ENCODE measurements at places on chromosomes 12 and 14.
A peak's percentile ranks its signal among the peaks of the same experiment; 100 is the strongest.

DNA sequence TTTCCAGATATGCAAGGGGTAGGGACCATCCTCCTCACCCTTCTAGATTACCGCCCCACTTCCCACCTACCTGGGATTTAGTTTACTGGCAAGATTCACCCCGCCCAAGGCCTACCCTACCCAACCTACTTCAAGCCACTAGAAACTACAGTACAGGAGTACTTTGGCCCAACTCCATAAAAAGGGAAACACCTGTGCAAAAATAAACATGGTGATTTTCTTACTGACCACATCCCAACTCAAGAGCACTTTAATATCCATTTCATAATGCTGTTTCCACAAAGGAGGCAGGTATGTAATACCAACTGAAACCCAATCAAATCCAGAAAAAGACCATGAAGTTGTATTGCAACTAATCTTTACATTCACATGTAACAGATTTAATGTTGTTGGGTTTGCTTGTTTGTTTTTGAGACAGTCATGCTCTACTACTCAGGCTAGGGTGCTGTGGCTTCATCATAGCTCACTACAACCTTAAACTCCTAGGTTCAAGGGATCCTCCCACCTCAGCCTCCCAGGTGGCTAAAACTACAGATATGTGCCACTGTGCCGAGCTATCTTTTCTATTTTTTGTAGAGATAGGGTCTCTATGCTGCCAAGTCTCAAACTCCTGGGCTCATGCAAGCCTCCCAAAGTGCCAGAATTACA, 41.7 kb upstream of the RAP1B start:
- DNase-seq = no peak

DNA sequence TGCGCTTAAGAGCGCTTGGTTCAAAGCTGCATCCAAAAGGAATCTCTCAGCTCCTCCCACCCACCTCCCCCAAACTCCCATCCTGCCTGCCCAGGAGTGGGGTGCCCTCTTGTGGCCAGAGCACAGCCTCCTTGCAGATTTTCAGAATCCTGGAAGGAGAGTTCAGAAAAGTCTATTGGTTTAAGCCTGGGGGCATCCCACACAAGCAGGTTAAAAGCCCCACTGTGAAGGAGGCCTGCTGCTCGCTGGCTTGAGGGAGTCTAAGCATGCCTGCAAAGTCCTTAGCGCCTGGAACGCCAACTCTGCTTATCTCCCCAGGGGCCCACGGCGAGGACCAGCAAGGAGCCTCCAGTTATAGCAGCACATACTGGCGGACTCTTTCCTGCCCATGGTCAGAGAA, 297.1 kb downstream of the KSR2 start:
- DNase-seq = peak; percentile 91

DNA sequence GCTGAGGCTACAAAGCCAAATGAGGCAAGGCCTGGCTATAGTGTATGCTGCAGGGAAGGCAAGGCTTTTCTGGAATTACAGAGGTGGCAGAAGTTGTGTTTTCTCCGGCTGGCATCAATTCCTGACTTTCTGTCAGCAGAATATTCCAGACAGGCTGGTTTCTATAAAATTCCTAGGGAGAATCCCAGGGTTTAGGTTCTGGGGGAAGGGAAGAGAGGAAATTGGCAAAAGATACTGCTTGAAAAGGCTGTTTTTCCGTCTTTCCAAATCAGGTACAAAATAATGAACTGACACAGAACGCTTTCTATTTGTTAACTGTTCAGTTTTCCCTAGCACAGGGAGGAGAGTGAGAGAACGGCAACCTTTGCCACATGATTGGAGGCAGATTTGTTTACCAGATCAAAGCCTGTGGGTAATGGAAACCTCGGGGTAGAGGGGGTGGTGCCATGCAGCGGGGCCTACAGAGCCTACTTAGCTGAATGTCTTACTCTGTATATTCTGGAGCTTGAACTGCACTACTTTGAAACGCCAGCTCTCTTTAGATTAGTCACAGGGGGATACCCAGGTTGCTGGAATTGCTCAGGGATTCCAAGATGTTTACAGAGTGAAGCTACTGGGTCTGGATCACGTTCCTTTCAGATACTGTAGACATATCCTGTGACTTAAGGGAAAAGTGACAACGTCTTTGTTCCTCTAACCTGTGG, 65.8 kb upstream of the DACT1 start:
- DNase-seq = no peak

GRCh38 chr12:53233671-53234121, 1.7 kb upstream of the RARG start:
- peak; percentile 46 for DNase-seq

DNA sequence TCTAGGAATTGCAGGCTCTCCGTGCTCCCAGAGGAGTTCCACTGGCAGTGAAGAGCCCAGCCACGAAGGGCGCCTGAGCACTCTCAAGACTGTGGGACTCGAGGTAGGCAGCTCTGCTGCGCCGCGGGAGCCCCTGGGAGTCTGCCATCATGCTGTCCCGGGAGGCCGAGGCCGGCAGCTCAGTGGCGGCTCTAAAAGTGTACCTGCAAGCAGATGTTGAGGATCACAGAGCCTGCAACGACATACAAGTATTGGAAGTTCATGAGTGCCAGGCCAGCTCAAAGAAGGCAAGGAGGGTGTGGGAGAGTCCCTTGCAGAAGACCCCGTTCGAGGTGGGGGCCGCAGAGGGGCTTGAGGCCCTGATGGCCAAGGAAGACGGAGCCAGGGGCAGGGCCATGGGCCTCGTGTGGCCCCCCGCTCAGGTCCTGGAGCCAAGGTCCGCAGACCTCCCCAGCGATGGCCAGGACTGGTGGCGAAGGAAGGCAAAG, 62.7 kb downstream of the MUCL1 start:
- DNase-seq = peak; percentile 18

- DNase-seq = no peak
Observed at GRCh38 chr14:65106736-65107135, 4.4 kb upstream of the MAX start.

GRCh38 chr14:100446572-100446971, 123.4 kb downstream of the SLC25A47 start:
- peak; percentile 78 for DNase-seq

GRCh38 chr12:73612551-73612950, 925.1 kb upstream of the ATXN7L3B start:
- no peak for DNase-seq

DNA sequence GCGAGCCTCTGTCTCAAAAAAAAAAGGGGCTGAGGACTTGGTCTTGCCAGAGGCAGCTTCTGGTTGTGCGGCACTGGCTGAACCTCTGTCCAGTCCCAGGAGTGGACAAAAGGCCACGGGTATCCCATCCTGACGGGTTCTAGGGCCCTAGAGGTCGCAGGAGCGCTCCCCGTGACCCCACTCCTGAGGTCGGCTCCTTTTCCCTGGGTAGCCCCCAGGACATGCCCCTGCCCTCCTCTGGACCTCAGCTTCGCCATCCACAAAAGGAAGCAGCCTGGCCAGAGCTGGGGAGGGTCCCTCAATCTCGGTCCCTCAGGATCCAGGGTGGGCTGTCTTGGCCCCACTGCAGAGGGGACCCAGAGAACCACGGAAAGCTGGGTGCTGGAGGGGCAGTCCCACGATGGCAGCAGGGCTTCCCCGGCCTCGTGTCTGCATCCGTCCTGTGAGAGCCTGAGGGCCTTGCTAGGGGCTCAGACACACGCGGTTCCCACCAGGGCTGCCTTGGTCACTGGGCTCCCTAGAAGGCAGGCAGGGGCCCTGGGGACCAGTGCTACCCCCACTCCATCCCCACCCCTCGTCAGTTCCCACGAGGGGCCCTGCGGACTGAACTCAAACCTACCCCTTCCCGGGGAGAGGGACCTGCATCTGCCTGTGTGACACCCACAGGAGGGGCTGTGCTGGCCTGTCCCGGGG, 31.1 kb downstream of the ASCL4 start:
- no peak for DNase-seq

GRCh38 chr12:46555406-46555852, 182.9 kb upstream of the SLC38A2 start:
- DNase-seq = no peak

- no peak for DNase-seq
Observed at GRCh38 chr12:11870041-11870451, 200.7 kb upstream of the BCL2L14 start.
